ENCODE measurements at places on chromosomes 11 and 22.

GRCh38 chr11:78796956-78797355, 222.3 kb upstream of the NARS2 start:
- no peak for DNase-seq

GRCh38 chr22:36212901-36213300, 11.3 kb upstream of the APOL4 start:
- DNase-seq = no peak

GRCh38 chr22:39927544-39927943, 26.7 kb downstream of the GRAP2 start:
- no peak for DNase-seq

GRCh38 chr11:86292912-86293616, 9.0 kb upstream of the HIKESHI start:
- no peak for DNase-seq

DNA sequence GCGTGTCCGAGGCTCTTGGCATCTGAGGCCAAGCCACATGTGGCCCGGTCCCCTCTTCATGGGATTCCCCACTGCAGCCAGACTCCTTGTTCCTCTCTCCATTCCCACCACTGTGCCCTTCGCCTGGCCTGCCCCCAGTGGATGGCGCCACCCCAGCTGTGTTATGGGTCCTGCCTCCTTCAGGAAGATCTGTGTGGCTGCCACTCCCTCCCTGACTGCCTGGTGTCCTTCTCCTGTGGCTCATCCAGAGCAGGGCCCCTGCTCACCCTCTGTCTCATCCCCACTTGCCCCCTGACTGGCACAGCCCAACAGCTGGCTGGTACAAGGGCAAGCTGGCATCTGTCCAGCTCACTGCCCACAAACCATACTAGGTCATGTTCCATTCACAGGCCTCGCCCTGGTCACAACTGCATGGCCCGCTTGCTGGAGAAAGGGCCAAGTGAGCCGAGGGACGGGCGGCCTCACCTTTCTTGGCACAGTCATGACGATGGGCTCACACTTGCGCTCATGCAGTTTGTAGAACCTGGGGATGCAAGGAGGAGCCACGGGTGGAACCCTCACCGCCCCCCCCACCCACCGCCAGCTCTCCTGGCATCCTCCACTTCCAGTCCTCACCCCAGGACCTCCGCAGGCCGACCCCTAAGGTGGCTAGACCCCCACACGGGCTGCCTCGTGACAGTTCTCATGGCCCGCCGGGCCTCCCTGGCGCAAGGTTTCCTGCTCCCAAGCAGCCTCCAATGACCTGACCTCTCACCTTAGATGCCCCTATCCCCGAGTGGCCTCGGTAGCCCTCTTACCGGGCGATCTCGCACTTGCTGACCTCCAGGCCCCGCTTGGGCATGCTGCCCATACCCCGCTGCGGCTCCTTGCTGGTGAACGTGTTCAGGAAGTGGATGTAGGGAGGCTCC, 2.1 kb upstream of the PTPRCAP start:
- DNase-seq = peak; percentile 61

- no peak for DNase-seq
Observed at GRCh38 chr22:23403720-23404688, 176.1 kb downstream of the IGLL1 start.

DNA sequence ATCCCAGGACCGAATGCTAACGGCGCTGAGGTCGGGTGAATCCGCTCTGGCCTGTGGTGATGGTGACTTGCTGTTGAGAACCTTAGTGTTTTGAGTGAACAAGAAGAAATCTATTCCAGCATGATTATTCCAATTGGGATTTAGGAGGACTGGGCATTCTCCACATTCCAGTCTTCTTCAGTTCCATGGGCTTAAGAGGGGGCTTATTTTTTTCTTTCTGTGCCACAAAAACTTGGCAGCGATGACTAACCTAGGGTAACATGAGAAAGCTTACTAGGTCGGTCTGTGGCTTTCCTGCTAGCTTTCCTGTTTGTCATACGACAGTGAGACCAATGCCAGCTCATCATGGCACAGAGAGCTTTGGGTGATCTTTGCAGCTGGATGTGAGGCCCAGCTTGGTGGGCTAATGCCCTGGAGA, 62.9 kb upstream of the ATXN10 start:
- peak; percentile 73 for DNase-seq

DNA sequence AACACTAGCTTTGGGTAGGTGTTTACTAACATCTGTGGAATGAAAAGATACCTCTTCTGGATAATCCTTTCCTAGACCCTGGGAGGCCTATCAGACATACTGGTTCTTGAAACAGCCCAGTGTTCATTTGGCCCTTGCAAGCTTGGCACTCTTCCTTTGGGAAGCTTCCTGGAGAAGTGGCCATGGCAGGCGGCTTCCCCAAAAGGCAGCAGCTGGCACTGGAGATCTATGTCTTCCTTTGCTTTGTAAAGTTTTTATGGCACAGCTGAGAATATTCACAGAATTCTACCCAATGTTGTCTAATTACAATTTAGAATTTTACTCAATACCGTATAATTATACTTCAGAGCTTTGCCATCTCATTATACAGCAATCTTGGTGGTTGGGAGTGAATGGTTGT, 199.2 kb upstream of the C11orf87 start:
- no peak for DNase-seq
